ENCODE measurements at places on chromosomes 2 and 18. TPM values are rescaled to one million over a fixed set of nuclear protein-coding genes. Genes with fewer than 3 reads are reported as not detected.

The TMEM247 gene
- total RNA-seq = not detected

The TLX2 gene
- not detected for total RNA-seq

The SMAD2 gene
- 31.3 TPM for total RNA-seq

The SKOR2 gene
- total RNA-seq = not detected

The IL1RL2 gene
- total RNA-seq = 3.1 TPM

The LCT gene
- under 0.01 TPM for total RNA-seq

The ZFAND2B gene
- 40.0 TPM for total RNA-seq

The NAGK gene
- 50.4 TPM for total RNA-seq

The UGT1A5 gene
- not detected for total RNA-seq

The EIF4E2 gene
- total RNA-seq = 101 TPM

The SCN2A gene
- total RNA-seq = 2.1 TPM

The ARHGEF4 gene
- 0.83 TPM for total RNA-seq

The CCDC121 gene
- 2.0 TPM for total RNA-seq

The TSPYL6 gene
- total RNA-seq = not detected

The SERTAD2 gene
- total RNA-seq = 15.2 TPM

The ACYP2 gene
- total RNA-seq = 22.1 TPM

The PCGF1 gene
- total RNA-seq = 31.3 TPM

The CRYGC gene
- not detected for total RNA-seq

The ERBB4 gene
- total RNA-seq = 0.17 TPM

The VWC2L gene
- not detected for total RNA-seq

The RBFA gene
- total RNA-seq = 22.9 TPM

The CFAP53 gene
- total RNA-seq = 0.99 TPM

The CYBRD1 gene
- 334 TPM for total RNA-seq

The CCDC150 gene
- 3.9 TPM for total RNA-seq

The GALR1 gene
- total RNA-seq = not detected

The HOXD3 gene
- not detected for total RNA-seq

The TUBB8B gene
- not detected for total RNA-seq

The FTCDNL1 gene
- total RNA-seq = 3.6 TPM

The CREG2 gene
- total RNA-seq = under 0.01 TPM

The MYL1 gene
- not detected for total RNA-seq

The CYP27C1 gene
- total RNA-seq = not detected

The SERPINB5 gene
- total RNA-seq = not detected

The IL18RAP gene
- under 0.01 TPM for total RNA-seq

The PJVK gene
- 4.3 TPM for total RNA-seq

The SPAST gene
- total RNA-seq = 22.6 TPM

The SPHKAP gene
- not detected for total RNA-seq

The FBXO36 gene
- total RNA-seq = 3.5 TPM

The EPAS1 gene
- total RNA-seq = 120 TPM

The PLEK gene
- total RNA-seq = not detected

The SALL3 gene
- not detected for total RNA-seq

The RETSAT gene
- total RNA-seq = 61.6 TPM

The KIF5C gene
- total RNA-seq = 0.17 TPM

The ALPI gene
- total RNA-seq = not detected

The ZAP70 gene
- total RNA-seq = not detected

The STAT4 gene
- total RNA-seq = 0.51 TPM

The ANTXR1 gene
- 45.5 TPM for total RNA-seq

The CEP76 gene
- total RNA-seq = 8.5 TPM

The GPR45 gene
- not detected for total RNA-seq

The SNORC gene
- 0.83 TPM for total RNA-seq

The SERPINB13 gene
- total RNA-seq = not detected

The B3GNT7 gene
- total RNA-seq = 0.17 TPM

The KCNG2 gene
- total RNA-seq = 6.4 TPM

All from fibroblast of lung (primary cell).